ENCODE measurements at places on chromosomes 6 and 20. TPM values are rescaled to one million over a fixed set of nuclear protein-coding genes. Genes with fewer than 3 reads are reported as not detected.

The CITED2 gene
- total RNA-seq = 210 TPM

The PHIP gene
- 28.0 TPM for total RNA-seq

The VGLL2 gene
- not detected for total RNA-seq

The LRRN4 gene
- 0.57 TPM for total RNA-seq

The SOBP gene
- 9.0 TPM for total RNA-seq

The MEI4 gene
- 0.05 TPM for total RNA-seq

The OR14J1 gene
- not detected for total RNA-seq

The HLA-DRB1 gene
- total RNA-seq = 1.1 TPM

The BLCAP gene
- total RNA-seq = 50.1 TPM

The KCNQ5 gene
- 9.4 TPM for total RNA-seq

The SLC2A10 gene
- total RNA-seq = 1.6 TPM

The FABP7 gene
- not detected for total RNA-seq

The OR2J3 gene
- not detected for total RNA-seq

The FILIP1 gene
- 0.26 TPM for total RNA-seq

The OOEP gene
- 10.6 TPM for total RNA-seq

The CYP24A1 gene
- total RNA-seq = 3.0 TPM

Measured in Panc1 (cell line).